ENCODE measurements at places on chromosomes 11 and 22. TPM values are rescaled to one million over a fixed set of nuclear protein-coding genes. Genes with fewer than 3 reads are reported as not detected.

DNA sequence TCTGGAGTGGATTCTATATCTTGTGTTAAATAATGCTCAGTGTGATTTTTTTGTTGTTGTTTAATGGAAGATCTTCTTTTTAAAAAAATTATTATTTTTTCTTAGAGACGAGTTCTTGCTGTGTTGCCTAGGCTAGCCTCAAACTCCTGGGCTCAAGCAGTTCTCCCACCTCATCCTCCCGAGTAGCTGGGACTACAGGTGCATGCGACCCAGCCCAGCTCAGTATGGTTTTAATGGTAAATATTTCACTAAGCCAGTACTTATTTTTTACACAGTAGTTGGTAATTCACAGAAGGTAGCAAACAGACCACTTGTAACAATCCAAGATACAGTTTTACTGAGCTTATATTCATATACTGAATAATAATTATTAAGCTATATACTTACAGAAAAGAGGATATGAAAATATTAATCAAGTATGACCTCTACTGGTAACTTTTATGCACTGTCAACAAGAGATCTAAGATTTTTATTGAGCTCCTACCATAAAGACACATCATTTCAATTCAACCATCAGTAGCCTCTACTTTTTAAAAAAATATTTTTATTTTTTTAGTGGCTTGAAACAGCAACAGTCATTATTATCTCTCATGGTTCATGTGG is 6.1 kb upstream of the CD59 start:
- peak; percentile 53 for DNase-seq
- H3K4me3 ChIP-seq: no peak overlapping the region
- H3K27me3 ChIP-seq: no peaks in the 10 kb centered on the region
- H3K36me3 ChIP-seq: peaks cover 28% of the 10 kb centered on the region
- H3K4me1 ChIP-seq: no peaks in the 10 kb centered on the region
- no peak overlapping the region for H3K27ac ChIP-seq

DNA sequence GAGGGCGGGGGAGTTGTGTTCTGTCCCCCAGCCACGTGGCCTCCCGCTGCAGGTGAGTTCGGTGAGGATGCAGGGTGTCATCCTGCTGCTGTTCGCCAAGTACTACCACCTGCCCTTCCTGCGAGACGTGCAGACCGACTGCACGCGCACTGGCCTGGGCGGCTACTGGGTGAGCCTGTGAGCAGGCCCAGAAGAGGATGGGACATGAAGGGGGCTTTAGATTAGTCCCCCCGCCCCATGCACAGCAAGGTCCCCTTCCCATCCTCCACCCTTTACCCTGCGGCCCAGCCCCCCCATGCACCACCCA is 4.1 kb downstream of the INPP5J start:
- no peaks in the 10 kb centered on the region for H3K36me3 ChIP-seq
- H3K4me3 ChIP-seq: no peak overlapping the region
- no peaks in the 10 kb centered on the region for H3K4me1 ChIP-seq
- no peak overlapping the region for H3K27ac ChIP-seq
- no peaks in the 10 kb centered on the region for H3K27me3 ChIP-seq
- no peak for DNase-seq

DNA sequence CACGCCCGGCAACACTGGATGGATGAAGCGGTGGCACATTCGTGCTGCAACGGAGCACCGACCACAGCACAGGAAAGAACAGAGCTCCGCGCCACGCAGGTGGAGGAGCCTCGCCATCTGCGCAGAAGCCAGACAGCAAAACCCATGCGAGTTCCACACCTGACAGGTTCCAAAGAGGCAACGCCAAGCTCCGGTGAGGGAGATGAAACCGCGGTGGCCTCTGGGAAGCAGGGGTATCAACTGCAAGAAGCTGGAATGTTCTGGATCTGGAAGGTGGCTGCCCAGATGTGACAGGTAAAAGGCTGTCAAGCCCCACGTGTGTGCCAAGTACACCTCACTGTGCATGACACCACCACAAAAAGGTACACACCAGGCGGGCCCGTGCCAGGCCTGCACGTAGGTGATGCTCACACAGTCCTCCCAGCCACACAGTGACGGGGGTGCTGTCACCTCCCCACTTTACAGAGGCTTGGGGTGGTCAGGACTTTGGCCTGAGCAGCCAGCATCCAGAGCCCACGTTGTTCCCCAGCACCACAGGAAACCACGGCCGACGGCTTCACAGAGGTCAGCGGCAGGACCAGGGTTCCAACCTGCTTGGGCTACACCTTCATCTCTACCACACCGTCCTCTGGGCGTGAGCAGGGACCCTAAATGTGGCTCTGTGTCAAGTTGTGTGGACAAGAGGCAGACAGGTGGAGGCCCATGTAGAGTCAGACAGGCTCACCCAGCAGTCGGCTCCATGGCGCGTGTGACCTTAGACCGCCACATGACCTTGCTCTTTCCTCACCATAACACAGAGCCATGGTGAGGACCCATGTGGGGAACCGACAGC is 19.7 kb upstream of the EFCAB6 start:
- H3K27ac ChIP-seq: no peak overlapping the region
- H3K4me3 ChIP-seq: no peak overlapping the region
- H3K36me3 ChIP-seq: no peaks in the 10 kb centered on the region
- no peaks in the 10 kb centered on the region for H3K27me3 ChIP-seq

The APOA4 gene
- total RNA-seq: not detected

The VEGFB gene
- total RNA-seq: 30.7 TPM

DNA sequence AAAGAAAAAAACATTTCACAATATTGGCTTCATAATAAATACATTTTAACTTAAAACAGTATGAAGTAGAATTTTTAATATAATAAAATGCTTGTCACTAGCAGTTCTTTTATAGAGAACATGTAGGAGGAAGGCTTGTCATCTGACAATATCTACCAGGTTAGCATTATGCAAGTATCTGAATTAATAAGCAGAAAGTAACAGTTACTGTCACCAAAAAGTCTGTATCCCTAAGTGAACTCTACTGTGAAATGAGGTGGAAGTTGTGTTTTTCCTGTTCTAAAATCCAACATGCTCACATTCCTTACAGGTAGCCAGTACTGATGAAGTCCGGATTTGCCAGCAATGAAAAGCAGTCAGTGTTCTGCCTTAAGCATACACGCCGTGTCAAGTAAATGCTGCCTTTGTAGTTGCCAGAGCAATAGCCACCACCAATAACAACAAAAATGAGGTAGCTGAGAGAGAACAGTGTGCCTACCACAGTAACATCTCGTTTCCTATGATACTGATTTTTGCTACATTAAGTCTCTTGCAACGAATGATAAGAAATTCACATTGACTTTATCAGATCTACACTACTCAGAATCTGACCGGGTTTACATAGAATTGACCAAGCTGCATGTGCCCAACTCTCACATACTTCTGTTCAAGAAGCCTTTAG is 95.5 kb downstream of the SIK3 start:
- peak; percentile 37 for DNase-seq
- peaks cover 2% of the 10 kb centered on the region for H3K36me3 ChIP-seq
- H3K4me1 ChIP-seq: peaks cover 15% of the 10 kb centered on the region
- peak overlapping the region; percentile 39 for H3K27ac ChIP-seq
- H3K4me3 ChIP-seq: no peak overlapping the region

The TOLLIP gene
- total RNA-seq: 54.8 TPM

The USP2 gene
- total RNA-seq: not detected

The CAPN5 gene
- total RNA-seq: 34.5 TPM

The CEP57 gene
- total RNA-seq: 55.1 TPM

DNA sequence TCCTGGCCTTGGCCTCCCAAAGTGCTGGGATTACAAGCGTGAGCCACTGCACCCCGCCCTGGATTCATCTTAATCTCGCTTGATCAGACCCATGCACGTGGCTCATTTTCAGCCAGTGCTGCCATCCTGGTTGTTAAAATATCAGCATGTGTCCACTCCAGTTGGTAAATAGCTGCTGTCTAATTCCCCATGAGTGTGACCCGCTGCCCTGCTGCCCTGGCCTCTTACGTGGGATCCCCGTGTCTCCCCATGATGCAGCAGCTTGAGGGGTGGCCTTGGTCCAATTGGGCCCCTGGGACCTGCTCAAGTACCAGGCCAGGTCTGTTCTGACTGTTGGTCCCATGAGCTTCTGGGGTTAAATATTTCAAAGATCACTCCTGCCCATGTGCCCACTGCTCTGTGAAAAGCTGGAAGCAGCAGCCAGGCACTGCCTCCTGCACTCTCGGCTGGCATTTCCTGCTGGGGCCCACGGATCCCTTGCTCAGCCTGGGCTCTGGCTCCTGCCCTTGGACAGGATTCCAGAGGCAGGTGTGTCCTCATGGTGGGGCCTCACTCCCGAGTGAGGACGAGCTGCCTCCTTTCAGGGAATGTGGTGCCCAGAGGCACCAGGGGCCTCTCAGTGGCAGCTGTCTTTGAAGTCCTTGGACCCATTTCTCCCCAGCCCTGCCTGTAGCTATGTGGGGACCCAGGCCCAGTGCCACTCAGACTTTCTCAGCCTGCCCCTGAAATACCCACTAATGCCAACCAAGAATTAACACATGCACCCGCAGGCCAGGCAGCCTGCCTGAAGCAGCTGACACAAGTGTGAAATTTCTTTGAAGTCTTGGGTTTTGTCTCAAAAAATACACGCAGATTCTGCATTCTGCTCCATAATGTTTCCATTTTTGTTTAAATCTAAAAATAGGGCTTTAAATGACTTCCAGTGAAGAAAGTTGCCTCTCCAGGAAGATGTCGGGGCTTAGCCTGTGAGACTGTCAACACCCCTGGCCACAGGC is 38.1 kb upstream of the PRDM11 start:
- H3K36me3 ChIP-seq: no peaks in the 10 kb centered on the region
- no peak for DNase-seq
- H3K4me1 ChIP-seq: peaks cover under 1% of the 10 kb centered on the region

The BATF2 gene
- total RNA-seq: 0.30 TPM

GRCh38 chr11:122852074-122852795 is 13.9 kb downstream of the CRTAM start:
- H3K4me1 ChIP-seq: peaks cover 58% of the 10 kb centered on the region
- peak; percentile 56 for DNase-seq
- H3K4me3 ChIP-seq: no peak overlapping the region
- H3K36me3 ChIP-seq: peaks cover 20% of the 10 kb centered on the region

The BCO2 gene
- total RNA-seq: 7.2 TPM

DNA sequence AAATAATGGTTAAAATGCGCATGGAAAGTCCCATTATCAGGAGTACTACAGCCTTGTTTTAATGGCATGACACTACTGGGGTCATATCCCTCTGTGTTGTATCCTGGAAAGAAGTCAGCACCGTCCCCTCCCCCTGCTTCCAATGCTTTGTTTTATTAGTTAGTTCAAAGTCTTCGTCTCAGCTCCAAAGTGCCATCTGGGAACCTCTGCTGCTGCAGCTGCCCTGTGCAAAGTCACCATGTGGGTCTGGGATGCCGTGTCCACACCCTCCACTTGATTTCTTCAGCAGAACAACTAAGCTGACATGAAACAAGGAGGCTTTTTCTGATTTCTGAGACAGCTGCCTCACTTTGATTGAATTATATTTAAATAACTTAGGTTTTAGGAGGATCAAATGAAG is 29.5 kb upstream of the NCAM1 start:
- no peak for DNase-seq
- no peak overlapping the region for H3K4me3 ChIP-seq
- peaks cover 3% of the 10 kb centered on the region for H3K27me3 ChIP-seq
- H3K27ac ChIP-seq: no peak overlapping the region
- no peaks in the 10 kb centered on the region for H3K36me3 ChIP-seq

- no peaks in the 10 kb centered on the region for H3K27me3 ChIP-seq
- H3K27ac ChIP-seq: no peak overlapping the region
- peaks cover 5% of the 10 kb centered on the region for H3K4me1 ChIP-seq
- no peak for DNase-seq
- H3K36me3 ChIP-seq: no peaks in the 10 kb centered on the region
Observed at GRCh38 chr11:94871491-94872185, 101.7 kb downstream of the CWC15 start.

The SESN3 gene
- 5.5 TPM for total RNA-seq

DNA sequence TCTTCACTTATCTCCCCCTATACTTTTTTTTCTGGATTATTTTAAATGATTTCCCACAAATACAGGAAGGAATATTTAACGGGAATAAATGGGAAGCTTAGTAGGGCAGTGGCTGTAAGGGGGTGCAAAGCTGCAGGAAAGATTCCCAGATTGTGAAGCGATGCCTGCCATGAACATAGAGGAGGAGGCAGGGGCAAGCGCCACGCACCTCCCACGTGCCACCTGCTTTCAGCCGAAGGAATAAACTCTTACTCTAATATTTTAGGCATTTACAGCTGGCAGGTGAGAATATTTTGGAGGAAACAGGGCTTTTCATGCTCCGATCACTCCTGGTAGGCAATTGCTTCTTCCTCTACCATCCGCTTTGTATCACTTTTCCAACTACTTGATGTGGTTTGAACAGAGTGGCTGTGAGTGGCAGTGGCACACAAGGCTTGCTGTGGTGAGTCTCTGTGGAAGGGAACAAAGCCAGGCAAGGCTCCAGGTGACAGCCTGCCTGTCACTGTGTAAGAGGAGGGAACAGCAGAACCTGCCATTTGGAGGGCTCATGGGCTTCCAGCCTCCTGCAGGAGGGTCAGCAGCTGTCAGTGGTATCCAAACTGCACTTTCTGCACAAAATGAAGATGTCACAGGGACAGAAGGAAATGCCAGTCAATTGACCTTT is 54.5 kb upstream of the PLET1 start:
- H3K27me3 ChIP-seq: no peaks in the 10 kb centered on the region
- H3K27ac ChIP-seq: no peak overlapping the region
- DNase-seq: no peak
- no peak overlapping the region for H3K4me3 ChIP-seq
- no peaks in the 10 kb centered on the region for H3K36me3 ChIP-seq

GRCh38 chr22:30643055-30643875 is 7.7 kb downstream of the SLC35E4 start:
- H3K4me1 ChIP-seq: no peaks in the 10 kb centered on the region
- H3K27me3 ChIP-seq: no peaks in the 10 kb centered on the region
- no peak overlapping the region for H3K4me3 ChIP-seq
- no peak overlapping the region for H3K27ac ChIP-seq
- H3K36me3 ChIP-seq: no peaks in the 10 kb centered on the region

DNA sequence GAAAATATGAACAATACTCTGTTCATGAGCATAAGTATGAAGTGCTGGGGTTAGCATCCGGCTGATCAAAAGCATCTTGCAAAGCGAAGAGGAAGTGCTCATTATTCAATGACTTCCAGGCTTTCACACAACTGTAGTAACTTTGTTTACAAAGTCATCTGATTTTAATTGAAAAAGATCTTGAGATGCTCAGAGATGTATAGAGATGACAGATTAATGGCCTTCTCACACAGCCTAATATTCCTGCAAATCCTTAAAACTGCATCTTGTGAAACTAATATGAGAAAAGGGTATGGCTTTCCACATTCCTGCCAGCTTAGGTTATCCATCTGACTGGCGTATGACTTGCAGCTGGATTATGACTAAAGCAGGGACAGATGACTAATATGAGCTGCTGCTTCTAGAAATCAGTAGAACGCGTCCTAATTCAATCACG is 125.4 kb downstream of the CASP12 start:
- no peaks in the 10 kb centered on the region for H3K27me3 ChIP-seq
- no peaks in the 10 kb centered on the region for H3K36me3 ChIP-seq
- H3K4me1 ChIP-seq: no peaks in the 10 kb centered on the region
- DNase-seq: peak; percentile 47

DNA sequence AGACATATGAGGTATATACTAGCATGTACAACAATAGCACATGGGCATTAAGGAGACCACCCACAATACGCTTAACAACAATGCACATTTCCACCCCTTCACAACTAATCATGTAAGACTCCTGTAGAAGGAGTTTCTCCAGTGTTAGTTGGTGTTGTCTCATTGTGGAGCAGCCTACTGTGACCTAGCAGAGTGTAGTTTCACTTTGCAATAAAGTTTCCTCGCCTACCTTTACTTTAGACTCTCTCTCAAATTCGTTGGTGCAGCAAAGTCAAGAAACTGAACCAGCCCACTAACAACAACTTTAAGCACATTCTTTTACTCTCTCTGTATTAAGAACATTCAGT is 863.6 kb downstream of the FAM181B start:
- H3K36me3 ChIP-seq: no peaks in the 10 kb centered on the region
- peaks cover 10% of the 10 kb centered on the region for H3K4me1 ChIP-seq
- DNase-seq: no peak
- H3K4me3 ChIP-seq: peak overlapping the region; percentile 41
- H3K27ac ChIP-seq: peak overlapping the region; percentile 79

Data from natural killer cell (primary cell).